ENCODE measurements at places on chromosomes 7 and 10.

DNA sequence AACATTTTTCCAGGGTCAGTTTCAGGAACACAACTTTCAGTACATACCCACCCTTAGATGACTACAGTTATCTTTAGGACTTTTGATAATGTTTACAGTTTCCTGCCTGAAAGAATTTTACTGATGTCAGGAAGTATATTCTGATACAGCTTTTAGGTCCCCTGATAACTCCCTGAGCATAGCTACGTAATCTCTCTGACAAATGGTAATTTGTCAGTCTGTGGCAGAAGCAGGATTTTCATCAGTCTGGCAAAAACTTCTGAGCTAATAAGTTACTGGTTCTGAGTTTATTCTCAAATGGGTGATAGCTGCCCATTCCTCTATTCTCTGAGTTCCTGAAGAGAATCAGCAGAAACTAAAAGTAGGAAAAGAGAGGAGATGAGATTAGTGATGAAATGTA is 270.1 kb upstream of the MTPN start:
- DNase-seq = no peak

- no peak for DNase-seq
Measured at GRCh38 chr7:2233926-2234325, 1.2 kb upstream of the MAD1L1 start.

DNA sequence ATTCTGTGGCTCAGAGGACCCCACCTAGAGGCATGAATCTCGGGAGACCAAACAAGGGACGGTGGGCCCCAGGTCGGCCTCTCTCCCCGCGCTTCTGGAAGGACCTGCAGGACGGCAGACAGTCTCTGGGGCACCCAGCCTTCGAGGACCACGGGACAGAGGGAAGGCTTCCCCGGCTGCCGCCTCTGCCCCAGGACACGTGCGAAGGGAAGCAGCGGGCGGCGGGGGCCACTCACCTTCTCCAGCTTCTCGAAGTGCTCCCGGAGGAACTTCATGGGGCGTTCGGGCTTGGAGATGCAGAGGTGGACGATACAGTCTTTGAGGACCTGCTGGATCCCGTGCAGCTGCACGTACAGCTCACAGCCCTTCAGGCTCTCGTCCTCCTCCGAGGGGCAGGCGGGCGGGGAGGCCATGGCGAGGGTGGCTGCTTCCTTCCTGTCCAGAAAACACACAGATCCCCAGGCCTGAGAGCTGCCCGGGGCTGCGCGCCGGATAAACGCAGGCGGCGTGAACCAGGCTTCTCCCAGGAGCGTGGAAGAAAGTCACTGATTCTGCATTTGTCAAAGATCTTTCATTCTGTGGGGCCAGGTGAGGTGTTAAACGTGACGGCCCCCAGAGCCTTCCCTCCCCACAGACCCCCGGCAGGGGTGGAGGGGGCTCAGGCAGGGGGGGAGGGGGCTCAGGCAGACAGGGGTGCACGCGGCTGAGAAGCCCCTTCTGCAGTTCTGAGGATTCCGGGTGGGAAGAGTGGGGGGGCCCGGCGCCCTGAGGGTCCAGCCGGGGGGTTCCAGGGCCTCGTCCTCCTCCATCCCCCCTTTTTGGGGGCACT is 15.2 kb upstream of the DNAAF5 start:
- no peak for DNase-seq

DNA sequence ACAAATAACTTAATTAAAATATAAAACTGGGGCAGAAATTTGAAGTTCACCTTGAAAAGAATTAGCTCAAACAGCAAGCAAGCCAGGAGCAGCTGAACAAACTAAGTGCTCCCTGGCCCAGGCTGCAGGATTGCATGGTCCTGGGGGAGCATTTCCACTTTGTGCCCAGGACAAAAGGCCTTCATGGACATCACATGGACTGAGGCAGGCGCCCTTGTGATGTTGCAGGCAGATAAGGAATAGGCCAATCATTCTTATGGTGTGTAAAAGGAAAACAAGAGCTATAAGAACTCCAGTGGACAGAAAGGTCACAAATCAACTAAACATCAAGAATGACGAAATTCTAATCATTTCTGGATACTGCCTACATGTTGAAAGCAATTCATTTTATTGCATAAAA is 17.5 kb upstream of the TECTB start:
- DNase-seq = no peak

GRCh38 chr10:20065814-20066213 is 249.6 kb downstream of the PLXDC2 start:
- no peak for DNase-seq

DNA sequence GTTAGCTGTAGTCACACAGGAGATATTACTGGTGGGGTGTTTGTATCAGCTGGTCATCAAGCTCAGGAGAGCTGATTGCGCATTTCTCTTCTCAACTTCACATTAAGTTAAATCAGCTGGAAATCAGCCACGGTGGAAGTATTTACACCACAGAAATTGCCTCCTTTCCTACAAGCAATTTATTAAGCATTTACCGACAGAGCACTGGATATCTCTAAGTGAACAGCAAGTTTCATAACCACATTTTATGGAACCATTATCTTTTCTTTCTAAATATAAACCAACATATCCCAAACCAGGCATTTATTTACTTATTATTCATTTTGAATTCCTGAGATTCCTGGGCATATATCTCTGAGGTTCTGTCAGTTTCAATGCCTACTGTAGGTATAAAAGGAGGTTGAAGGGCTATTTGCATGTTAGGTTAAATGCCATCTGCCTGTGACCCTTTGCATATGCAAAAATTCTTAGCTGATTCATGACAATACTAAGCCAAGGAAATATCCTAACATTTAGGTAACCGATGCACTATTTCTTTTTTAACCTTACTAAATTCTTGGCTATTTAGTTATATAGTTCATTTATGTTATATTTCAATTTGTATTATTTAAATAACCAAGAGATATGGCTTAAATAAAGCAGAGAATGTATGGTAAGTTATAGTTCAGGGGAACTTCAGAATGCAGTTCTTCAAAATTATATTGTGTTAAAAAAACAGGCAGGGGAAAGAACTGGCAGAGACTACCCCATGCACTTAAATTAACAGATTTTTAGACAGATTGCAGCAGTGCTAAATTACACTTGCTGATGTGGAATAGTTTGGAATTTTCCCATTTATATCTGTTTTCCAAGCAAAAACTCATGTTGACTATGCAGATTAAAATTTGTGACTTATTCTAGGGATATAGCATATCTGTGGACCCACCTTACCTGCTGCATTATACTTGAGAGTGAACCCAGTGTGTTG is 56.8 kb downstream of the DYNC1I1 start:
- no peak for DNase-seq
